Activated CD8-positive, alpha-beta memory T cell treated with anti-CD3 and anti-CD28 coated beads, Interleukin-2, amount 50 U/mL, for 4 hours (primary cell): ENCODE measurements at places on chromosomes 11 and 22.
A peak's percentile ranks its signal among the peaks of the same experiment; 100 is the strongest.

GRCh38 chr11:125443767-125444311, 52.2 kb downstream of the FEZ1 start:
- DNase-seq, result no peak

- no peak for DNase-seq
Observed at GRCh38 chr22:33817512-33818127, 102.7 kb downstream of the LARGE1 start.

- DNase-seq, result no peak
Observed at GRCh38 chr11:88281317-88281712, 56.2 kb downstream of the CTSC start.

GRCh38 chr22:27844256-27844655, 42.7 kb upstream of the MN1 start:
- DNase-seq, result no peak

- no peak for DNase-seq
Observed at GRCh38 chr11:42901084-42901483, 410.7 kb upstream of the API5 start.

DNA sequence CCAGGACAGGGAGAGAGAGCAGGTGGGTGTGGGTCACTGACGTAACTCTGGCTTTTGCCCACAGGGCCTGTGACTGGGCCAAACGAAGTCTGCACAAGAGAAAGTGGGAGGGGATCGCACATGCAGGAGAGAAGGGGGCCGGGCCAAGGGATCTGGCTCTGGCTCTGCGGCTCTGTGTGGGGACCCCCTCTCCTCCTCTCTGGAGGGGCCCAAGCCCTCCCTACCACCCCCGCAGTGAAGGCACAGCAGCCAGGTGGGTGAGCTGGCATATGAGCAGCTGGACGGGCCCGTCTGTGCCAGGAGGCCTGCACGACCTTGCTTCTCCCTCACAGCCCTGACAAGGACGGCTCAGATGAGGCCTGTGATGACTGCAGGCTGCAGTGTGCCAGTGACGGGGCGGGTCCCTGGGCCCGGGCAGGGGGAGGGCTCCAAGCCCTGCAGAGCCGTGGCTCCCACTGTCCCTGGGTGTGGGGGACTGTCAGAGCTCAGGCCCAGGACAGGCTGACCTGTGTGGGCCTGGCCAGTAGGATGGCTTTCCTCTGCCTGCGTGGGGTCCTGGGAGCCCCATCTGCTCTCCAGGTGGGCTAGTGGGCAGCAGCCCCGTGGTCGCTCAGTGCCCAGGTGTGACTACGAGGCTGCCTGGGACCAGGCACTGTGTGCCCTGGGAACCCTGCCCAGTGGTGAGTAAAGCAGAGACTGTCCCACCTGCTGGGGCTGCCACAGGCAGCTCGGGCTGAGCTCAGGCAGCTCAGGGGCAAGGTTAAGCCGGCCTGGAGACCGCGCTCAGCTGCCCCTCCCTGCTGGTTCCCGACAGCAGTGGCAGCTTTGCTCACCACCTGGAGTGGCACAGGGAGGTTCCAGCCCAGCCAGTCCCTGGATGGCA, 22.2 kb downstream of the MRGPRG start:
- DNase-seq, result no peak

GRCh38 chr11:105738986-105739795, 129.3 kb downstream of the GRIA4 start:
- DNase-seq, result no peak

- no peak for DNase-seq
Observed at GRCh38 chr11:1920128-1920908, 815 bp downstream of the TNNT3 start.

GRCh38 chr11:32894149-32894827, 1.7 kb downstream of the QSER1 start:
- DNase-seq, result no peak

GRCh38 chr11:85869781-85870180, 14.6 kb downstream of the CCDC83 start:
- no peak for DNase-seq

- no peak for DNase-seq
Observed at GRCh38 chr22:22168190-22168940, 76.2 kb upstream of the VPREB1 start.

DNA sequence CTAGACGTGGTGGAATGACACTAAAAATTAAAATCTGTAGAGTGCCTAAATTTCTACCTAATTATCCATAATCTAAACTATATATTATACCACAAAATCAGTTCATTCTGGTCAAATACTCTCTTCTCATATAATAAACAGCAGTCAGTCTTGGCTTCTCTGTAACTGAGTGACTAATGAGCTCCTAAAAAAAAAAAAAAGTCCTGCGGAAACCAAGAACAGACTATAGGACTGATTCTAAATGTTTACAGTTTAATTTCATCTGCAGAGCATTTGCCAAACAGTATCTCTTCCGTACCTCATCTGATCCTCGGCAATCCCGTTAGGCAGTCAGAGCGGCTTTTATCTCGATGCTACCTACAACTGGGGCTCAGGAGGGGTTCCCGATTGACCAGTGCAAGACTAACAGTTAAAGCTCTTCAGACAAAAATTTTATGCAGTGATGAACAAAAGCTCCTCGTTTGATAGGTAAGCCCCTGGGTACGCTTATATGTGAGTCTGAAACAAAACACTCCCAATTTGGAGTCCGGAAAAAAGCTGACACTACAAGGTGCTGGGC, 686 bp downstream of the KIF18A start:
- no peak for DNase-seq

GRCh38 chr22:20974336-20974955, 7.4 kb downstream of the AIFM3 start:
- DNase-seq, result no peak

DNA sequence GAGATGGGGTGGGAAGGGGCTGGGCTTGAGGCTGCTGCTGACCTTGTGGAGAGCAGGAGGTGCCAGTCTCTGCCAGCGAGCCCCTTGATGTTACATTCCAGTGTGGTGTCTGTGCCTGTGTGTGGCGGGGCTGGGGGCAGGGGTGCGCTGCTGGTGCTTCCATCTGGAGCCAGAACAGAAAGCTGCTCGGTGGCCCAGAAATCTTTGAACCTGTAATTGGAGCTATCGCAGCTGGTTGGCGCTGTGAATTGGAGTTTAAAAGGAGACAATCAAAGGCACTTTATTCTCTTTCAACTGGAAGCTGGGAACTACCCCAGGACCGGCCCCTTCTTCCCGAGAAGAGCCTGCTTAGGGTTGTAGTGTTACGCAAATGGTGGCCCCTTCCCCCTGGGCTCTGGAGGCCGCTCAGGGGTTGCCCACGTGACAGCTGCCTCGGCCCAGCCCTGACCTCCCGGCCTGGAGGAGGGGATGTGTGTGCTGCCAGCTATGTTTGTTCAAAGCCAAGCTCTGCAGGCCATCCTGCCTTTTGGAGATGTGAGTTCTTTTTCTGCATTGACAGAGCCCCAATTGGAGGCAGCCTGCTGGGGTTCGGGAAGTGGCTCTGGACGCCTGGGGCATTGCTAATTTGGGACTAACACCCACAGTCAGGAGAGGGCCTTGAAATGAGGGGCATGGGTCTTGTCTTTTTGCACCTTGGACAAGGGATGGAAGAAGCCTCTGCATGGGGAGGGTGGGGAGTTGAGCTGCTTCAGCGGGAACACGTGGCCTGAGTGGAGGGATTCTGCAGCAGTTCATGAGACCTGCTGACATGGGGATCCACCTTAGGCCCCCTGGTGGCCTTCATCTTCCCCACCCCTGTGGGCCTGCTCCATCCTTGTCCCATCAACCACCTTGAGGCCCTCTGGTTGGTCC, 14.0 kb upstream of the ARSA start:
- no peak for DNase-seq

- DNase-seq, result no peak
Observed at GRCh38 chr11:45145083-45145378, 1.4 kb upstream of the PRDM11 start.

- DNase-seq, result peak; percentile 41
Observed at GRCh38 chr11:128726458-128727139, 32.7 kb downstream of the FLI1 start.

GRCh38 chr22:44848296-44848741, 95.9 kb downstream of the ARHGAP8 start:
- DNase-seq, result no peak

GRCh38 chr11:17063171-17064002, 14.1 kb downstream of the RPS13 start:
- peak; percentile 31 for DNase-seq

DNA sequence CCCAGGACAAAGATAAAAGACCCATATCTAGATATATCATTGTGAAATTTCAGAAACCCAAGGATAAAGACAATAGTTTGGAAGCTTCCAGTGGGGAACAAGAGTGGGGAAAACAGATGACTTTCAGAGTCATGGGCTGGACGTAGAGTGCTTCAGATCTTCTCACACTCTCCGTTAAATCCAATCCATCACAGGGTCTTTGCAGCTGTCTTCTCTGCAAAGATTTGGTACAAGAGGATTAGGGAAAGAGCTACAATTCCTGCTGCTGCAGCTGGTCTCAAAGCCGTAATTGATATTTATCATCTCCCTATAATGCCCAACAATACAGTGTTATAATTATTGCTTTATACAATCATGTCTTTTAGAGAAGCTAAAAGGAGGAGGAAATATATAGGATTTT, 63.4 kb upstream of the CLPB start:
- DNase-seq, result no peak

DNA sequence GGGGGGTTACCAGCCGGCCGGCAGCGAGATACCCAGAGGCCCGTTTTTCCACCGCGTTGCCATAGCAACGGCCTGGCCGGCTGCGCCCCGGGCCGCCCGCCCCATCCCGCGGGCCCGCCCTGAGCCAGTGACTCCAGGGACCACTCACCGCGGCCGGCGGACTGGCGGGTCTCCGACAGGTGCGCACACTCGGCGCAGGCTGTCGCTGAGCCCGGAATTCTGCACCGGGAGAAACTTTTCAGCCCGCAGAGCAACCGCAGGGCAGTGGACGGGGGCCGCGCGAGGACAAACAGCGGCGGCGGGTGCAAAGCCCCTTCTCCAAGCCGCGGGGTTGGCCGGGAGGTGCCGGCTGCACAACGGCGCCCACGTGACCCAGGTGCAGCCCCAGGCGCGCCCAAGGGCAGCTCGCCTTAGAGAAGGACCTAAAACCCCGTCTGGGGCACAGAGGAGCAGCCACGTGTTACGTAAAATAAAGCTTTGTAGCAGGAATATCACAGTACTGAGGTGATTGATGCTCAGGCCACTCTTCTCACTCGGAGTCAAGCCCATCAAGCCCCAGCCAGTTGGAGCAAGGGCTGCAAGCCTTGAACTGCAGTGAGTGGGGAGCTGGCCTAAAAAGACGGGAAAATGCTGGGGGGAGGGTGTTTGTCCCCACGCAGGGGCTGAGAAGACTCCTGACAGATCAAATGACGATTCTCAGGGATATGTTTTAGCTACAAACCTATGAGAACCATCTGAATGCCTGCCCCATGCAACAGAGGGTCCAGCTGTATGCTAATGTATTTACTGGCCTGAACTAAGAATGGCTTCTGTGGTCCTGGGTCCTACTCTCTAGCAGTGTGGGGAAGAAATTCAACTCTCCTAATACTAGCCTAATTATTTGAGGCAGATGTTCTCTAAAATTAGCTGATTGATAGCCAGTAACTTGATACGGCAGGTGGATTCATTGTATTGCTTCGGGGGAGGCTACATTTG, at the start of gene STK33:
Gene STK33 (minus strand): TSS at position 294 of the 975 bp plus-strand sequence. CDS start 119,323 bp downstream, outside the sequence.
- peak; percentile 16 for DNase-seq
